NCI-H460 (cell line): ENCODE measurements at places on chromosomes 1 and 21.
A peak's percentile ranks its signal among the peaks of the same experiment; 100 is the strongest.

GRCh38 chr1:174894117-174894762 is 105.5 kb upstream of the CACYBP start:
- DNase-seq = no peak

- no peak for DNase-seq
Observed at GRCh38 chr1:237789619-237790018, 101.1 kb downstream of the ZP4 start.

GRCh38 chr1:75396745-75397144 is 214.2 kb downstream of the SLC44A5 start:
- no peak for DNase-seq

- no peak for DNase-seq
Observed at GRCh38 chr1:229841230-229841629, 215.2 kb downstream of the URB2 start.

DNA sequence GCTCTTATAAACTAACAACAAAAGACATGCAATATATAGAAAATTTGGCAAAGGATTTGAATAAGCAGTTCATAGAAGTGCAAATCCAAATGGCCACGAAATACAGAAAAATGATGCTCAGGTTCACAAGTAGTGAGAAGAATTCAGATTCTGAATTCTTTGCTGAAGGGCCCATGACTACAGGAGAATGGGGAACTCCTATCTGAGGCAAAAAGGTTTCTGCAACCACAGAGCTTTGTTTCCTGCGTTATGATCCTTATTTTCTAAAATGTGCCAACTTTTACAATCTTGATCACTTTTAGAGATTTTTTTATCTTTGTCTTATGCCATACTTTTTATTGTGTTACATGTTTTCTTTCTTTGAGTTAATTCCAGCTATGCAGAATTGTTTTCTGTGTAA is 91.3 kb downstream of the ITSN1 start:
- no peak for DNase-seq

- no peak for DNase-seq
Observed at GRCh38 chr21:34715518-34715917, 46.7 kb downstream of the CLIC6 start.

DNA sequence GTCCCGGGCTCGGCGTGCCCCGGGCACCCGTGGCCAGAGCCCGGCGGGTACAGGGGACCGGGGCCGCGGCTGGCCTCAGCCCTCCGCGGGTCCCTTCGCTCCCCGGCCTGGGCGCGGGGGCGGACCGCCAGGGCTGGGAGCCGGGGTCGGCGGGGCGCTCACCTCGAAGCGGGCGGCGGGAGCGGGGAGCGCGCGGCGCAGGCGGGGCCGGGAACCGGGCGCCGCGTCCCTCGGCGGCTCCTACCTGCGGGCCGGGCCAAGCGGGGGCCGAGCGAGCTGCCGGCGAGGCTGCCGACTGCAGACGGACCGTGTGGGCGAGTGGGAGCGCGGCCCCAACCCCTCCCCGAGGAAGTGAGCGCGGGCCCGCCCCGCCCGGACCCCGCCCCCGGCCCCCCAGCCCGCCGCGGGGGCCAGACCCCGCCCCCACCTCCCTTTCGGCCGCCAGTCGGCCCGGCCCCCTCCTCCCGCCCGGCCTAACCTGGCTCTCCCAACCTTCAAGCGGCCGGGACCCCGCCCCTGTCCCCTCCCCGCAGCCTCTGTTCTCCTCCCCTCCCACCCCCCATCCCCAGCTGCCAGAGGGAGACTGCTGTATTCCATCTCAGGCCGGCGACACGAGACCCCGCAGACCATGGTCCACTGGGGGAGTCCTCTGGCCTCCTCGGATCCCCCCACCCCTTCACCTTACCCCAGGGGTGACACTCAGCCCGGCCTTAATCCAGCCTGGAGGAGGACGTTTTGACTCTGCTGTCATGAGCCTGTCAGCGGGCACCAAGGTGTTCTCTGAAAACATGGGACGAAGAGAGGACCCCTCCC is at the start of gene FHL3:
FHL3 (minus strand) TSS at position 320 of the 813 bp plus-strand sequence. CDS start 6,102 bp downstream, outside the sequence.
- DNase-seq = no peak

DNA sequence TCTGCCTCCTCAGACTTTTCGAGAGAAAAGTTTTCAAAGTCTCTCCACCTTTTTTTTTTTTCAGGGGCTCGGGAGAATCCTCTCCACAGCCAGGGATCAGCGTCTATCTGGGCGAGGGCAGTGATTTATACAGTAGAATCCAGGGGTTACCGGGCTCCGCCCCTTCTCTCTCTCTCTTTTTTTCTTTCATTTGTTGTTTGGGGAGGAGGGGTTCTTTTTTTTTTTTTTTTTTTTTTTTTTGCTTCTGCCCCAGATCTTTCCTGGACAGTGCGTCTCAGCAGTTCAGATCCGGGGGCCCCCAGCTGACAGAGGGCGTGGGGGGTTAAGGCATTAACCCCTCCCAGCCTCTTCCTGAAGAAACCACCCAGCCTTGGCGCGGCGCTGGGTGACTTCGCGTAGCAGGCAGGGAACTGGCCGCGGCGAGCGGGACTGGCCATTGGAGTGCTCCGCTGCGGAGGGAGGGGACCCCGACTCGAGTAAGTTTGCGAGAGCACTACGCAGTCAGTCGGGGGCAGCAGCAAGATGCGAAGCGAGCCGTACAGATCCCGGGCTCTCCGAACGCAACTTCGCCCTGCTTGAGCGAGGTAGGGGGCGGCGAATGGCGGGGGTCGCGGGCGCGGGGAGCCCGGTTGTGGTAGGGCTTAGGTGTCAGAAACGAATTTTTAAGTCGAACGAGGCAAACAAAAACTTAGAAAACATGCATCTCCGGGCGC is at the start of gene S1PR1:
S1PR1 (plus strand) TSS at position 504 of the 713 bp plus-strand sequence. CDS start 1,966 bp downstream, outside the sequence.
- peak; percentile 7 for DNase-seq

DNA sequence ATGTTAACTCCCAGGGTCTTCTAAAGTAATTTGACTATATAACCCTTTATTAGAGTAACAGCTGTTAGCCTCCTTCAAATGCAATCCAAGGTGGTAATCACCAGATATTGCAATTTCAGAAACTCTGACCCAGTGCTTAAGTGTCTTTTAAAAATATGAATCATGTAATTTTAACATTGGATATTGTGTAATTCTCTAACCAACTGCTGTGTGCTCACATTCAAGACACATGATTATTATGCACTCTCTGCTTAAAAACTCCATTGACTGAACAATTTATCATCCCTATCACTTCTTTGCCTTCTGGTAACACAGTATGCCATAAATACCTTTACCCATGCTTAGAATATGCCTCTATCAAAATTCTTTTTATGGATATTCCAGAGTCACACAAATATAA is 537.4 kb upstream of the RGS18 start:
- DNase-seq = no peak

DNA sequence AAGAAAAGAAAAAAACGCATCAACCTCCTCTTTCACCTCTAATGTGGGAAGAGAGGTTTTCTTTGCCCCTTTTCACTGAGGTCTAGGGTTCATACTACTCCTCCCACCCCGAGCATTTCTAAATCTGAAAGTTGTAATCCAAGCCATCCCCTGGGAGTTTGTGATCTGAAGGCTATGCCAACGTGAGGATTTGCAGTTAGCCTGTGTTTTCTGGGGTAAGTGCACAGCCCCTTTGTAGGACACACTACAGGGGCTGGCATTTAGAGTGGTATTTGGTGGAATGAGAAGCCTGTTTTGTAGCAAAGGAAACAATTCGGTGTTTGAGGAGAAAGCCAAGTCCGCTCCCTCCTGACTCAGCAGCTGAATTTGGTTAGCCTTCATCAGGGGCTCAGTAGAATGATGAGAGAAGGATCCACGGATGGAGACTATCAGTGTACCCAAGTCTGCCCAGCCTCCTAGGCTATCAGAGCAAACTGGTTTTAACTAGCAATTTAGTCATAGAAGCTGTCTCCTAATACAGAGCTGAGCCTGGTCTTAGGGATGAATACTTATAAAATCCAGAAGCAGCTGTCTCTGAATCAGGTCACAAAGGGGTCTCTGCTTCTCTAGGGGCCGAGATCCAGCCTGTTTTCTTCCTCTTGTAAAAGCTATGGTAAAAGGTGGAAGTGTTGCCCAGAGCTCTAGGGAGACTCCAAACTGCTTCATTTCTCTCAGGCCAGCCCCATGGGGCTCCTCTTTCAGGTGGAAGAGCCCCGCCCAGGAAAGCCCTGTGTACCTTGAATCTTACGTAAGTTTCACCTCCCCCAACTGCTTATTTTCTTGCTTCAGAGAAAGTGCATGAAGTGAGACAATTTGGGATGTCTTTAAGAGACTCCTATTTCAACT is 2.1 kb downstream of the PCP4L1 start:
- no peak for DNase-seq
